Frontal cortex (tissue), 4 donors: ENCODE measurements at places on chromosomes 4 and X.

- DNase-seq: no peak
Measured at GRCh38 chr4:3867403-3868100, 101.4 kb downstream of the ADRA2C start.

DNA sequence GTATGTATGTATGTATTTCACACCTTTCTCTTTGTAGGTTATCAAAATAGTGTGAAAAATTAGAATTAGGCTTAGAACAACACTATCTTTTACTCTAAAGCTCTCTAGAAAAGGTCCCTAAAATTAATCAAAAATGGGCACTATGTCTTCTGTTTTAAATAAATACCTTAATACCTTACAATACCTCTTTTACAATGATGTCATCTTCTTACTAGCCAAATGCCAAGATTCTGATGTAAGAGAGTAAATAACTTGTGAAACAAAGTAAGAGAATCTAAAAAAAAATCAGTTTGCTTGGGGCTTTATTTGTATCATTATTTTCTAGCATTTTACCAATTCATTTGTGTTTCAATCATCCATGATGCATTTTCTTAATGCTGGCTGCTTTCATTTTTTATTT, 402.2 kb upstream of the MAGEB2 start:
- no peak for DNase-seq

DNA sequence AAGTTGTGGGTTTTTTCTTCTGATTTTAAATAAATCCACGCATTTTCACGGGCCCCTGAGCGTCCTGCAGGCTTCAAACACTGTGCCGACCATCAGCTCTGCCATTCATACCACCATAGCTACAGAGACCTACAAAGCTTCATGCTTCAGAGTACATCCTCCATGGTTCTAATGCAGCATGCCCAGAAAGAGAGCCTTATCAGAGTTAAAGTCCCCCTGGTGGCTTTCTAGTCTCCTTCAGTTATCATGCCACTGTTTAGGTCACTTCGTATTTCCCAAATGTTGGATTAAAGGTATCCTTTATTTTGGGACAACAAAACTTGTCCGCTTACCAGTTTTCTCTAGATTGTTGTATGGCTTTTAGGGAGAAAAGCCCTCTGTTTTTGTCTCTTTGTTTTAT, 66.7 kb upstream of the VCX2 start:
- no peak for DNase-seq

GRCh38 chr4:15148199-15148598, 145.9 kb downstream of the CPEB2 start:
- DNase-seq: no peak

DNA sequence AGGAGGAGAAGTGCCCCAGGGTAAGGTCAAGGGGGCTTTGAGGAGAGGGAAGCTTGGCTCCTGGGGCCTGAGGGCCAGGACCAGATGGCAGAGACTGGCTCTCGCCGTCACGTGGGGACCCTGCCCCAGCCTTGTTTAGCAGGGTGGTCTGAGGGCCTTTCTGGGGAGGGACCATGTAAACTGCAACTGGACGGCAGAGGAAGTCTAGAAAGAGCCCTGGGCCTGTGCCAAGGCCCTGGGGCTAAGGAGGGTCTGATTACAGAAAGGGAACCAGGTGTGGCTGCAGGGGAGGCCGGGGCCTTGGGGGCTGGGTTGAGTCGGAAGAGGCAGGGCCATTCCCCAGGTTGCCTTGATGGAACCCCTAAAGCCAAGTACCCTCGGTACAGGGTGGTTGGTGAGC, 1.8 kb upstream of the HGFAC start:
- DNase-seq: no peak

DNA sequence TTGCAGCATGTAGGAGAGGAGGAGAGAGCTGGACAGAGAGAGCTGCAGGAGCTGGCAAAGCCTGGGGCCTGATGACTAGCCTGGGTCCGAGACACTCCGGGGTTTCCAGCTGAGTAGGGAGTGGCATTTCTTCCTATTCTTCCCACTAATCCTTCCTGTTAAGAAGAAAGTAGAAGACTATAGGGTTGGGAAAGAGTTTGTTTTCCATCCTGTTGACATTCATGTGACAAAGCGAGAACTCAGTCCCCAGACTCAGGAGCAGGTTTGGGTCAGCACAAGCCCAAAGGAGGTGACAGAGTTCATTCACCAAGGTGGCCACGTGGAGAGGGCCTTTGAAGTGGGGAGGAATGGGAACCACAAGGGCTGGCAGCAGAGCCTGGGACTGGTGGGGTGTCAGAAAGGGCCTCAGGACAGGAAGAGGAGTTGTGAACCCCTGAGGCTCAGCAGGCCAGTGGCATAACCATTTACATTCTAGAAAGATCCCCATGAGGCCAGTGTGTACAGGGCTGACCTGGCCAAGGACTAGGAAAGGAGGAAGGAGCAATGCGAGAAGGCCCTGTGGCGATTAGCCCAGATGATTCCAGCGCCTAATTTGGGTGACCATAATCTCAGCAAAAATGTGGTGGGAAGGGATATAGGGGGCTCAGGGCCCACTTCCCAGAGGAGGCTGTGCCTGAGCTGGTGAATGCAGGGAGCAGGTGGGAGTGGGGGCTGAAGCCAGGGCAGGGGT, 3.3 kb upstream of the HAUS3 start:
- DNase-seq: no peak

DNA sequence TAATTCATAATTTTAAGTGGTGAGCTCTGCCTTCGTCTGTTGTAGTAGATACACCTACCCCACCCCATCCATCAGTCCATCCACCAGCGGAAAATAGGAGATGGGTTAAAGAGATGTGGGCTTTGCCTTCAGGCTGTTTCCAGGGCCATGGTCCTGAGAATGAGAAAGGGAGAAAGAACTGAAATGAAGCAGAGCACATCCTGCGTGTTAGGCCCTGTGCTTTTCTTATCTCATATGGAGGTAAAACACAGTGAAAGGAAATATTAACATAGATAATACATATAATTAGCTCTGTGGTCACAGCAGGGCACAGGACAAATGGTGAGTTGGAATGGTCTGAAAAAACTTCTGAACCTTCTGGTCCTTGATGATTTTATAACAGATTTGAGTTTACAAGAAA, 393.5 kb downstream of the BMPR1B start:
- no peak for DNase-seq

GRCh38 chrX:73076838-73077237, 2.5 kb downstream of the PABPC1L2A start:
- DNase-seq: no peak

- DNase-seq: no peak
Measured at GRCh38 chr4:110635163-110635865, 12.4 kb upstream of the PITX2 start.

DNA sequence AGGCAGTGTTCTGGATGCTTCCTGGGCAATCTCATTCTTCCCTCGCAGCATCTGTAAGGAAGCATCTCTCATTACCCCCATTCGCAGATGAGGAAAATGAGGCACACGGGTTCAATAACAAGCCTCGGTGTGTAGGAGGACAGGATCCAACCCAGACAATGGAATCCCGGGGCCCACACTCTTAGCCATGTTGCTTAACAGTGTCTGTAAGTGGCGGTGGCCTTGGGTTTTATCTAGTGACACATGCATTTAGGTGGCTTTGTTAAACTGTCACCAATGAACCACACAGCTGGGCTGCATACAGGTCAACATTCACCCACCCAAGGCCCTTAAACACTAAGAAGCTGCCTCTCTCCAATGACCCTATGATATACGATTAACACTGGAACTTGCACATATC, 22.6 kb downstream of the RELL1 start:
- no peak for DNase-seq

- DNase-seq: no peak
Measured at GRCh38 chrX:56800801-56801200, 71.8 kb downstream of the NBDY start.
